NCI-H2081 treated with DMSO at 0.1 percent for 48 hours (cell line): ENCODE measurements at places on chromosomes 1 and 21.

- DNase-seq: peak; percentile 18
These were observed 52.9 kb upstream of the CD46 start for GRCh38 chr1:207698822-207699483.

DNA sequence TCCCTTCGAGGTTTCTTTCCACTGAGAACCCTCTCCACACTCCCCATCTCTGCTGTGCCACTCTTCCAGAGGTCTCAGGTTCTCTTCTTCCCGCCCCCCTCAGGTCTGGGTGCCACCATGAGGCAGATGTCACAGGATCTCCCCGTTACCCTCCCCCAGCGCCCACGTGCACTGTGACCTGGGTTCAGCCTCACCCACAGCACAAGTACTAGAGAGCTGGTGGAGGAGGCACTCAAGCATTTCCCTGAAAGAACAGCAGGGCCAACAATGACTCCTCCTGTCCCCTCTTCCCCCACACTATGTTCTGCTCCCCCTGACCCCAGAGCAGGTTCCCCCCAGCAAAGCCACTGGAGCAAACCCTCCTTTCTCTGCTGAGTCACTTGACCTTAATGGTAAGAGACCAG lies 14.3 kb downstream of the PLEKHA6 start:
- no peak for DNase-seq

DNA sequence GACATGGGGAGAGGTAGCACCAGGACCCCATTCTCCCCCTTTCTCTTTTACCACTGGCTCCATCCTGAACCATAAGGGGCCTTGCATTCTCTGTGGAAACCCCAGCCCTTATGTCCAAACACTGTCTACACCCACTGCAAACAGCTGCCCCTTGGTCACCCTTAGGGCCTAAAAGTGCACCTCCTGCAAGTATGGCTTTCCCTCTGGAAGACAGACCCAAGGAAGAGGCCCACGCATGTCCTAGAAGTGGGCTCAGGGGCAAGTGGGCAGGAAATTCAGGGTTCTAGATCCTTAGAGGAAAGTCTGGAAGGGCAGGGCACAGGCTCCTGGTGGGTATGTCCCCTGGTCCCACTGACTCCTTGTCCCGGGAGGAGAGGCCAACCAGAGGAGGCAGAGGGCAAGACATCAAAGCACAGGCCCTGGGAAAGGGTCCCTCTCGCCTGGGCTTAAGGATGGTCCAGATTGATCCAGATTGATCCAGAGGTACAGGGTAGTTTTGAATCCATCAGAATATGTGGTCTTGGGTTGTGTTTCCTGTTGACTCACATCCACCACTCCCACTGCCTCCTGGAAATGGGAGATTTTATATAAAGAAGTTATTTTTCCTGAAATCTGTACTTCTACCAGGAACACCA lies 150.9 kb downstream of the GRIK3 start:
- no peak for DNase-seq

GRCh38 chr1:17309426-17310067 lies 1.6 kb downstream of the PADI4 start:
- no peak for DNase-seq

DNA sequence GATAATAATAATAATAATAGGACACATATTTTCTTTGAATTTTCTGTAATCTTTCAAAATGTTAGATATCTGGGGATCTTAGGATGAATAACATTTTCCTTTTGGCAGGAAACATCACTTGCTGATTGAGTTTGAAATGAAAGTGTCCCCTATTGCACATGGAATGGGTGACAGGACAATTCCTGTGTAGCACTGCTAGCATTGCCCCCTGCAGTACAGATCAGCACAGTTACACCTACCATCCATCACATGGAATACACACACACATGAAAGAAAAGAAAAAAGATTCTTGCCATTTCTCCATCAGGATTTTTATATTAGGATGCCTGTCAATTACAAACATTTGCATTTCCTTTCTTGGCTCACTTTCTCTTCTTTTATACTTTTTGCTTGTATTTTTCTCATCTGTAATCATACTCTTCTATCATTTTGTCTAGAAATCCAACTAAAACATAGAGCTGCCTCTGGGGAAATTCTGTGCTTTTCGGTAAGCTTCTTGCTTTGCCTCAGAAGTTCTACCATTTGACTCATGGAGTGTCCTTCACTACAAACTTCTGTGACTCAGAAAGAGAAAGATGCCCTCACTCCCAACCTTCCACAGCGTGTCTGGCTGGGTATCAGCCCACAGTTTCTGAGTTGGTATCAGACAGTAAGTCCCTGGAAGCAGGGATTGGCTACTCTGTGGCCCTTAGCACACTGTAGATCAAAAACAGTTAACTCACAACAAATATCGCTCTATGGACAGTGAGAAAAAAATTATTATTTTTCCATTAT lies 641.2 kb downstream of the PTPRC start:
- DNase-seq: no peak

- no peak for DNase-seq
These were observed 71.5 kb downstream of the IFI44 start for GRCh38 chr1:78721136-78721535.

- no peak for DNase-seq
These were observed 10.8 kb downstream of the UBASH3A start for GRCh38 chr21:42414553-42414927.

- no peak for DNase-seq
These were observed 8.3 kb downstream of the NFYC start for GRCh38 chr1:40699787-40700186.

DNA sequence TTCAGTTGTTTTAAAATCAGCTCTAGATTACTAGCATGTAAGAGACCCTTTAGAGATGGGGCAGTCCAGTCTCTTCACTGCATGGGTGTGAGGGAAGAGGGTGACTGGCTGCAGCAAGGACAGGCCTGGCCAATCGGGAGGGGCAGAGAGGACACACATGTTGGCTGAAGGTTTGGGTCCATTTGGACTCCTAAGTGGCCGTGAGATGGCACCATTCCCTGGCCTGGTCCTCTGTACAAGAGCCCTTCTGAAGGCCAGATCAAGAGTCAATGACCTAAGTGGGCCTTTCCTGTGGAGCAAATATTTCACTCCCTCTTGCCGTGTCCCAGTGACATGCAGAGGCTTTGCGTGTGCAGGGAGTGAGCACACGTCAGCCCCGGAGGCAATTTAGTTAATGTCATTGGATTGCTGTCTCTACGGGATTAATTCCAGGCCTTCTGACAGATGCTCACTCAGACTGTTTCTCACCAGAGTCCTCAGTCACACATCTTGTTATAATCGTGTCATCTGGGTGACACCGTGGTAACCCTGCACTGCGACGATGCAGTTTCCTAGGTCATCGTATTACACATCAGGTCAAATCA lies 613.0 kb downstream of the NPHP4 start:
- no peak for DNase-seq

- no peak for DNase-seq
These were observed 59.0 kb upstream of the IFFO2 start for GRCh38 chr1:19015476-19015875.

DNA sequence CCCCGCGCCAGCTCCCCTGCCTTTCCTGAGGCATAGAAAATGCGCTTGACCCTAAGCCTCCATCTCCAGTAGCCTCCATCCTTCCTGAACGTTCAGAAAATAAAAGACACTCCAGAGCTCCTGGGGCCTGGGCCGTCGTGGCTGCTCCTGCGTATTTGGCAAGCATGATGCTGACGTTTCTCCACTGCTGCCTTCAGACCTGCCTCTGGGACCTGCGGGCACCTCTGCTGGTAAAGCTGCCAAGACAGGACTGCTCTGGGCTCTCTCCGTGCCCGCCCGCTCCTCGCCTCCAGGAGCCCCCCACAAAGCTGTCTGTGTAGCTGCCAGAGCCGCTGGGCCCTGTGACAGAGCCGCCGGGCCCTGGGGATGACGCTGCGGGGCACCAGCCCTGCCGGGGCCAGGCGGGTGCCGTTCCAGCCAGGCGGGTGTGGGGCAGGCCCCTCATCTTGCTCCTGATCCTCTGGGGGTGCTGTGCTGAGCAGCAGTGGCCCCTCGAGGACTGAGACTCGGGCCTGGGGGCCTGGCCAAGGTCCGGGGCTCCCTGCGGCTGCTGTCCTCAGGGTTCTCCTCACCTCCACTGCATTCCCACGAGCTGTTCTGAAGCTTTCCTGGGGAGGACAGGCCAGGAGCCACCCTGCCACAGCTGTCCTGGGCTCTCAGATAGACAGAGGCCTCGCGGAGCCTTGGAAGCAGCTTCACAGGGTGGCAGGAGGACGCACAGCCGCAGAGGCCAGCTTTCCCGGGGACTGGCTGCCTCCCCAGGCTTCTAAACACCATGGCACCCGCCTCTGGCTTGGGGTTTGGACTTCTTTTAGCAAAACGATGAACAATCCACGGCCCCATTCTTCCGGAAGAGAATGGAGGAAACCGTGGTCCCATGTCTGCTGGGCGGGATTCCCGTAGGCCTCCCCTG lies 48.1 kb downstream of the MORN1 start:
- no peak for DNase-seq

GRCh38 chr1:156523801-156524480 lies 23.4 kb upstream of the MEF2D start:
- no peak for DNase-seq

DNA sequence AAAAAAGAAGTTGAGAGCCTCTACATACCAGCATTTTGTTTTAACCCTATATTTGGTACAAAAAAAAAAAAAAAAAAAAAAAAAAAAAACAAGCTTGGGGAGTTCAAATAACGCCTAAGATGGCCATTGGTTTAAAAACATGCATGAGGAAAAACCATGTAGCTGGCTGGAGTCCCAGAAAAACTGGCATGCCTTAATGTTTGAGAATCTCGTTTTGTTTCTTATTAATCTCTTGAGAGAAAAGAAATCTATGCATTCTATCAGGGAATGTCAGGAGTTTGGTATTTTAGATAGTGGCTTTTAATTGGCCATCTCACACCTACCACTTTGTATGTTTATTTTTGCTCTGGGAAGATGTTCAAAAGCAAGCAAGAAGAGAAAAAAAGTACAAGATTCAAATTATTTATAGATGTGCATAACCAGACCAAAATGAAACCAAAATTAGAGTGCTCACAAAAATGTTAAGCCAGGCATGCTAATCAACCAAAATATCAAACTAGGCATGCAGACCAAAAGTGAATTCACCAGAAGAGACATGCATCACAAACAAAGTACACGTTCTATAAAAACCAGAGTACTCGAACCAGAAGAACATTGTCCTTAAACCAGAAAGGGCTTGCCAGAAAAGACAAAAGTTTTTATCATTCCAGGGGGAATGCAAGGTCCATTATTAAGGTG lies 156.6 kb downstream of the AK5 start:
- no peak for DNase-seq

DNA sequence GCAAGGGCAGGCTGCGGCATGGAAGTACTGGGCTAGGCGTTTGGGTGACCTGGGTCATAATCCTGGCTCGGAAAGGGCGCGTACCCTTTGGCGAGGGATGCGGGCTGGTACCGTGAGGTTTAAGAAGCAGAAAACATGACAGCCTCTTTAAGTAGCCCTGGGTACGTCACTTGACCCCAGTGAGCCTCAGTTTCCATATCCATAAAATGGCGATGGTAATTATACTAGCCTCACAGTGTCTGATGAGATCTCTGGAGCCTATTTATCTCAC lies 700 bp downstream of the PIGV start:
- no peak for DNase-seq

DNA sequence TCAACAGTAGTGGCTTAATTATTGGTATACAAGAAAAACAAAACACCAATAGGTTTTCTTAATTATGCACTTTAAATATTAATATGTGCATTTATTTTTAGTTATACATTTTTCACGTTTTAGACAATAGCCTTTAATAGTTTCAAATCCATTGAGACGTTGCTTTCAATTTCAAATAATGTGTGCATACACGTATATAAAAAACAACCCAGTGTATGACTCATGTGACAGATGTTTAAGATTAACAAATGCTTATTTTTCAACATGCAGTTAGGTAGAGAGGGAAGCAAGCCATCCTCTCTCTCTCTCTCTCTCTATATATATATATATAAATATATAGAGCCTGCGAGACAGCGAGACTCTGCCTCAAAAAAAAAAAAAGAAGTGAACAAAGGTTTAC lies 24.3 kb downstream of the EYA3 start:
- DNase-seq: no peak

DNA sequence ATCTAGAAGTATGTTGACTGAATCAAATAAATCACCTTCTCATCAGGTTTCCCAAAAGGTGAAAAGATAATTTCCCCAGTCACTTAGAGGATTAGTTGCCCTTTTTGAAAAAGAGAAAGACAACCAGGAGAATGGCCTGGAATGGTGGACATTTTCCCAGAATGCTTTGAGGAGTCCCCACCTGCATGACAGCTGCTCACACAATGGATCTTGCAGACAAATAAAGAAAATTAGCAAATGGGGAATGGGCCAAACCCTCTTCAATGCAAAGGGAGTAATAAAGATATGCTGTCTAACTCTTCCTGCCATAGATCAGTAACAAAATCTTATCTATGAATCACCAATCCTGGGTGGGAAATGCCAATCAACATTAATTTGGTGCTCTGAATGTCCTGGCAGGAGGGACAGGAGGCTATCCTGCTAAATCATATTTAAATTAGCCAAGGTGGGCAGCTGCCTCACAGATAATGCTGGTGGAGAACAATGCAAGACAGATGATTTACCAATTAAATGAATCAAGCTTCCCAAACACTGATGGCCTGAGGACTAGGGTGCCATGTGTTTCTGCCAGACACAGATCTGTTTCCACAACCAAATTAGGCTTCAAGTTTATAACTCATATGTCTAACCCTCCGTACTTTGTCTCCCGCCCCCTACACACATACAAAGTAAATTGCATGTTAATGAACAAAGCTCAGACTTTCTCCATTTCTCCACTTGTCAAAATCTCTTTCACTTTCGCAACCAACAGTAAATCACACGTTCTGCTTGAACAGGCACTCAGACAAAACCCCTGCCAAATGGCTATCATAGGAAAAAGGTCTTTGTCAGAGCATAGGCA lies 488.0 kb upstream of the PLXNA2 start:
- peak; percentile 99 for DNase-seq

DNA sequence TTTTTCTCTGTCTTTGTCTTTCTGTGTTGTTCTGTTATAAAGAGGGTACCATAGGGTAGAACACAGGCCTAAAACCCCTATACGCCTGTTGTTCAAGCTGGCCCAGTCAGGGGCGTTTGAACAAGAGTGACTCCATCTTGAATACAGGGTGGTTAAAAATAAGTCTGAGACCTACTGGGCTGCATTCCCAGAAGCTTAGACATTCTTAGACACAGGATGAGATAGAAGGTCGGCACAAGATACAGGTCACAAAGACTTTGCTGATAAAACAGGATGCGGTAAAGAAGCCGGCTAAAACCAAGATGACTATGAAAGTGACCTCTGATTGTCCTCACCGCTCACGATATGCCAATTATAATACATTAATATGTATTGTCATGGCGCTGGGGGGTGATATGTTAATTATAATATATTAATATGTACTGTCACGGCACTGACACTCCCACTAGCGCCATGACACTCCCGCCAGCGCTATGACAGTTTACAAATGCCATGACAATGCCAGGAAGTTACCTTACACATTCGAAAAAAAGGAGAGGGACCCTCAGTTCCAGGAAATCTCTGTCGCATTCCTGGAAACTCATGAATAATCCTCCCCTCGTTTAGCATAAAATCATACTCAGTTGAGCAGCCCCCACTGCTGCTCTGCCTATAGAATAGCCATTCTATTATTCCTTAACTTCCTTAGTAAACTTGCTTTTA lies 58.5 kb upstream of the KLHDC7A start:
- no peak for DNase-seq
